ENCODE measurements at places on chromosomes 11 and 22.

DNA sequence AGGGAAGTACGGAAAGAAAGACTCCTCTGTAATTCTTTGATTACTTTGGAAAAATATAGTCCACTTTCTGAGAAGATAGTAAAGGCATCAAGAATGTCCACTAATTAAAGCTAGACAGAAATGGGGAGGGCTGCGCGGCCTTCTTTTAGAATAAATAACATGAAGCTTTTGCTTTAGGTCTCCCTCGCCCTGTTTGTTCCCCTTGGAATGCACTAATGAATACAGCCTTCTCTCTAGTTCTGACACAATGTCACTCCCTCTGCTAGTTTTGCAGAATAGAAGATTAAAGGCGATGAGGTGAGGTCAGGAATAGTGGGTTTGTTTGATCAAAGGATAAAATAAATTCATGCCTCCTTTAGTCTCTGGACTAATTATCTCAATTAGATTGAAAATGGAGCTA is 543.9 kb downstream of the OPCML start:
- no peak for DNase-seq

GRCh38 chr11:67030976-67031375 is 8.0 kb downstream of the SYT12 start:
- DNase-seq, result no peak

GRCh38 chr11:57626895-57627294 is 22.8 kb downstream of the YPEL4 start:
- no peak for DNase-seq

GRCh38 chr11:68412593-68413475 is 47.7 kb upstream of the PPP6R3 start:
- DNase-seq, result no peak

- no peak for DNase-seq
Observed at GRCh38 chr11:95081412-95081811, 8.2 kb upstream of the ENDOD1 start.

DNA sequence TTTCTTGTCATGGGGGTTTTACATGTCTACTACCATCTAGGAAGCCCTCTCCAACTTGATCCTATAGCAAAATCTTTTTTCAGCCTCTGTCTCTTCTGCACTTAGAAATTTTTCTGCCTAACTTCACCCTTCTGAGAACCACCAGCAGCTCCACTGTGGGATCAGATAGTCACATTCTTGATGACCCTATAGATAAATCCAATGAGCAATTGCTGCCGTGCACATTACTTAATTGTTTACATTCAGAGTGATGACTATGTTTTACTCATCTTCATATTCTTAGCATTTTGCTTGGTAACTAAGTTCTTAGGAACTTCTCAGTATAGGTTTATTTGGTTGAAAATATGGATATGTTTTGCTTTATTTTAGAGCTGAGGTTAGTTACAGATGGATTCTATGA is 12.4 kb upstream of the ETS1 start:
- no peak for DNase-seq

GRCh38 chr11:59849129-59849528 is 3.8 kb upstream of the CBLIF start:
- no peak for DNase-seq

DNA sequence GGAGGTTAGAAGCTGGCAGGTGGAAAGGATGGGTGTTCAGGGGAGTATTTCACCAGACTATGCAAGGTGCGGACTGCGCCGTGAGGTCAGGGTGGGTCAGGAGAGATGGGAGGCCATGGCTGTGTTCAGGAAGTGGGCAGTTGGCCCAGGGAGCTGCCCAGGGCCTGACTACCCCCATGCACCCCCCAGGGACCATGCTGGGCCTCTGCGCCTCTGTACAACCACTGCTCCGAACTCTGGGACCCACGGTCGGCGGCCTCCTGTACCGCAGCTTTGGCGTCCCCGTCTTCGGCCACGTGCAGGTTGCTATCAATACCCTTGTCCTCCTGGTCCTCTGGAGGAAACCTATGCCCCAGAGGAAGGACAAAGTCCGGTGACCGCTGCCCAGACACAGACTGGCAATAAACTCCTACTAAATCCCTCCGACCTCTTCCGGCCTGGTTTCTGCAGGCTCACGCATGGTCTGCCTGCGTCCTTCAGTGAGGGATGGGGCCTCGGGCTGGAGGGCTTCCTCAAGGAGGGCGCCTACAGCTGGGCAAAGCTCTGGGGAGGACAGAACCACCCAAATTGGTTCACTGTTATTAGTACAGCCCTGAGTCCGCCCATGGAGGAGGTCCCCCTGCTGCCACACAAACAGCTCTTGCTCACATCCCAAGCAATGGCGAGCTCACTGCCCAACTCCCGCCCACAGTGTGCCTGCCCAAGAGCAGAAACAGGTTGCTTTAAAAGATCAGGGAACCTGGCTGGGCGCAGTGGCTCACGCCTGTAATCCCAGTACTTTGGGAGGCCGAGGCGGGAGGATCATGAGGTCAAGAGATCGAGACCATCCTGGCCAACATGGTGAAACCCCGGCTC is 4.2 kb downstream of the PHLDA2 start:
- DNase-seq, result no peak

DNA sequence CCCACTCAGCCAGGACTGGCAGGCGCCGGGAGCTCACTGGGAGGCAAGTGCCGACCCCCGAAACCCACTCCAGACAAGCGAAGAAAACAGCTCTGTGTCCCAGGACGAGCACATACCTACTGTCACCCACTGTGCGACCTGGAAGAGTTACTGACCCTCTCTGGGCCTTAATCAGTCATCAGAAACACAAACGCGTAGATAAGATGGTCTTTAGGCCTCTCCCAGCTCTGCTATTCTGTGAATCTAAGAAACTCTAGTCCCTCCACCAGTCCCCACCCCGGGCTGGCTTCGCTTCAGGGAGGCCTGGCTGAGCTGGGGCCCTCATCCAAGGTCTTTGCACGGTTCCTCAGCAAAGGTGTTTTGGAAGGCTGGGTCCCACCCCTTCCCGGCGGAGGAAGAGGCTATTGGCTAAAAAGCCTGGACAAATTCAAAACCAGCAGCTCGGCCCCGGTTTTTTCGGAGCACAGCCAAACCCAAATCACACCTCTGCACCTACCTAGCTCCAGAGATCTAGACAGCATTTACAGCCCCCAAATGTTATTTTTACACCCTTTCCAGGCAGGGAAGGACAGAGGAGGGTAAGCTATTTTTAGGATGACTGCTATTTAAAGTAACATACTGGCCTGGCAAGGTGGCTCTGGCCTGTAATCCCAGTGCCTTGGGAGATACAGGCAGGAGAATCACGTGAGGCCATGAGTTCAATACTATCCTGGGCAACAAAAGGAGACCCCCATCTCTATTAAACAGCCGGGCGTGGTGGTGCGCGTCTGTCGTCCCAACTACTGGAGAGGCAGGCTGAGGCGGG is 13.2 kb upstream of the HDHD5 start:
- no peak for DNase-seq

GRCh38 chr11:17533778-17534415 is 10.3 kb downstream of the USH1C start:
- DNase-seq, result no peak

DNA sequence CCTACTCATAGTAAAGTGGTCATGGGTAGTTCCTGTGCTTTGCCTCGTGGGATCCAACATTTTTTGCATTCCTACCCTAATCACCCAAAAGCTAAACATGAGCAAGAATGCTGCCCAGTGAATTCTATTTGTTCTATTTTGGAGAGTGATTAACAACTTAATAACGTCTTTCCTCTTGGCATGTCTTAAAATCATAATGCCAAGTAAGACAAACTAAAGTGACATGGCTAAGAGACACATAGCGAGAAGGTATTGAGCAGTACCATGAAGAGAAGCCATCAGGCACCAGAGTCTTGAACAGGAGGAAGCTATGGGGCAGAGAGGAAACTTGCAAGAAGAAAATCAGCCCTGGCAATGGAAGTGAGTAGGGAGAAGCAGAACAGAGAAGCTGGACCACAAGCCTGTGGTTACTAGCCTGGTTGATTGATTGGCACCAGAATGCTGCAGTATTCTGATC is 32.0 kb downstream of the EXPH5 start:
- no peak for DNase-seq
